Astrocyte of the spinal cord (primary cell): ENCODE measurements at places on chromosomes 3 and 15.

GRCh38 chr15:48954538-48954937, 9.2 kb downstream of the SHC4 start:
- DNase-seq = no peak

GRCh38 chr3:99923873-99924272, 106.2 kb downstream of the CMSS1 start:
- no peak for DNase-seq

DNA sequence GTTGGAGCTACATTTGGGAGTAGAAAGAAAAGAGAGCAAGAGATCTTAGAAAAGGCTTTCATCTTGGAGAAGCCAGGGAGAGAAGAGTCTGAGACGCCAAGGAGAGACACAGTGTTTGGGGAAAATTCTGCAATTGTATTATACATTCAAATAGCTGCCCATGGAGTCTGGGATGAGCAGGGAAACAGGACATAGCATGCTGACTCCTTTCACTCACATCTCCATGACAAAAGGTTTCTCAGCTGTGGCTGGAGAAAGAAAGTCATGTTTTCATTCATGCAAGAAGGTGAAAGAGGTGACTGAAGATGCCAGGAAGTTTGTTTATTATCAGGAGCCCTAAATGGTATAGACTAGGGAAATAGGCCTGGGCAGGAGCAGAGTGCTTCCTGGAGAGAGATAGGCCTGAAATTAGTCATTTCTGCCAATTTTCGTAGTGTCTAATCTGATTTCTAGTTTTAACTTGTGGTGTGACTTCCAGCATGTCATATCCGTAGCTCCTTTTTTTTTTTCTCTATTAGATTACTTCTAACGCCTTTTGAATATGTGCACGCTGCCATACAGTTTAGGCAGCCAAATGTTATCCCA, 34.1 kb downstream of the ACP3 start:
- no peak for DNase-seq

GRCh38 chr15:39501366-39502081, 79.4 kb upstream of the THBS1 start:
- DNase-seq = no peak

- DNase-seq = no peak
Observed at GRCh38 chr3:166052440-166052839, 215.2 kb upstream of the BCHE start.

- DNase-seq = no peak
Observed at GRCh38 chr3:125684199-125684598, 88.9 kb upstream of the OSBPL11 start.

DNA sequence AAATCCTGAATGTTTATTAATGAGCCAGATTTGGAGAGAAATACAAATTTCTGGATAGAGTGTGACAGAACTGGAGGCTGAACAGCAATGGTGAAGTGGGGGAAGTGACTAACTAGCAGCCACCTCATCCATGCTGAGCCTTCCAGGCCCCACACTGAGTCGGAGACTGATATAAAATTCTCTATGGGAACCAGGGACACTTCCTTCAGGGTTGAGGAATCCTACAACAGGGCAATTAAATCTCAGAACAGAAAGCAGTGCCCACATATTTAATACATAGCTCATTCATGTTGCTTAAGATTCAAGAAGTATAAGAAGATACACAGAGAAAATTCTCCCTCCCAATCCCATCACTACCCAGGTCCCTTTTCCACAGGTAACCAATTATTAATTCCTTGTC, 49.3 kb downstream of the HACD2 start:
- DNase-seq = peak; percentile 54

DNA sequence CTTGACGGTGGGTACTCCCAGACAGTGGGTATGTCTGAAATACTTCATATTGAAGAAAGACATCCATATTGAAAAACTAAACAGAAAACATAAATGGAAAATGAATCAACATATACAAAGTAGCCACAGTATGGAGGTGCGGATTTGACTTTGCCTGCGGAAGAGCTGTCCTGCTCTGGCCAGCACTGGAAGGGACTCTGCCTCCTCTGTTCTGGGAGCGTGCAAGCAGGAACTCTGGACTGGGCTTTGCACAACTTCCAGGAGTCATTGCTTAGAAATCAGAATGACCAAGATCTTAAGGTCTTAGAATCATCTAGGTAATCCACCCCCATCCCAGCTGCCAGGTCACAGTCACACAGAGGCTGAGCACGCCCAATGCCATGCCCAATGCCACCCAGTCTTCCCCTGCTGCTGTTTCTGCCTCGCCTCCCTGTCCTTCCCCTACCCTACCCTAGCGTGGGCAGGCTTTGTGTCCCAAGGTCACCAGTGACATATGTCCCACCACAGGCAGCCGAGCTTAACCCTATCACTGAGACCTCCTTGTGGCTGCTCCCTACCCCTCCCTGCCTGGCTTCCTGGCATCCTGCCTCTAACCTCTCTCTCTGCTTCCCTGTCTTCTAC, 36.3 kb downstream of the CDC25A start:
- no peak for DNase-seq

DNA sequence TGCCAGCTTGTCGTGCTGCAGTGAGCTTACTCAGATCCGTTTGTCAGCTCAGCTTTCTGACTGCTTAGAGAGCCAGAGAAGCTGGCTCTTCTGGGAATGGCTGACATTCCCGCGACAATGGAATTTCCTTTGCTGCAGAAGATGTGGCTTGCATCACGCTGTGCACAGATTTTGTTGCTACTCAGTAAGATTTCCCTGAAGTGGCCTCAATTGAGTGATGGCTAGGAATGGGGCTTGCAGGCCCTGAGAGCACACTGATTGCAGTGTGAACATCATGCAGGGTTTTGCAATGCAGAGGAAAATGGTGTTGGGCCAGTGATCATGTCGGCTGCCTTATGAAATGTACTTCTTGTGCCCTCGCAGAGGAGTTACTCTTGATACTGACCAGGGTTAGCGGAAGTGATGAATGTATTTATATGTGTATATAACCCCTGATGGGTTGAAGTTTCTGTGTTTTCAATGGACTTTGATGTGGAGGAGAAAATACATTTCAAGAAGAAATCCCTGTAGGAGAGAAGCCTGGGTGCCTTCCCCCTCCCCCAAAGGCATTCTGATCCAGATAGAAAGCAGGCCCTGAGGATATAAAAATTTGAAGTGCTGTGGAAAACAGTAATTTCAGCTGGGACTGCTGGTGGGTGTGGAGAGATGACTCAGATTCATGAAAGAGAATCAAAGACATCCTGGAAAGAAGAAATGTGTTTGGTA, 102.5 kb upstream of the PDZRN3 start:
- peak; percentile 95 for DNase-seq

- DNase-seq = no peak
Observed at GRCh38 chr3:34248352-34248751, 449.9 kb downstream of the PDCD6IP start.

- DNase-seq = no peak
Observed at GRCh38 chr15:31381801-31382712, 55.4 kb downstream of the KLF13 start.

- DNase-seq = no peak
Observed at GRCh38 chr3:13028010-13028821, 45.0 kb downstream of the IQSEC1 start.

- DNase-seq = no peak
Observed at GRCh38 chr15:73293773-73294172, 75.0 kb downstream of the HCN4 start.

DNA sequence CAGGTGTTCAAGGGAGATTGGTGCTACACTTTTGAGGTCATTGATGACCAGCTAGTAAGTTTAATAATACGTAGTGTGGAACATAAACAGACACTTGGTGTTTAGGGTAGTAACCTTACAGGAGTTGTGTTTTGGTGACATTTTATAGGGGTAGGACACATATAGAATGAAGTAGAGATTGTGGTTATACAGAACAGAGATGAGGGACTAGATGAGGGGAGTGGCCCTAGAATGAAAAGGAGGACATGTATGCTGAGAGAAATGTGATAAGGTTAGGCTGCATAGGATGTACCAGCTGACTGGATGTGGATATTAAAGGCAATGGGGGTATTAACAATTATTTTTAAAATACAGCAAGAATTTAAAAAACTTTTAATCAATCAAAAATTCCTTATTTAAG, 8.0 kb downstream of the MBNL1 start:
- no peak for DNase-seq

DNA sequence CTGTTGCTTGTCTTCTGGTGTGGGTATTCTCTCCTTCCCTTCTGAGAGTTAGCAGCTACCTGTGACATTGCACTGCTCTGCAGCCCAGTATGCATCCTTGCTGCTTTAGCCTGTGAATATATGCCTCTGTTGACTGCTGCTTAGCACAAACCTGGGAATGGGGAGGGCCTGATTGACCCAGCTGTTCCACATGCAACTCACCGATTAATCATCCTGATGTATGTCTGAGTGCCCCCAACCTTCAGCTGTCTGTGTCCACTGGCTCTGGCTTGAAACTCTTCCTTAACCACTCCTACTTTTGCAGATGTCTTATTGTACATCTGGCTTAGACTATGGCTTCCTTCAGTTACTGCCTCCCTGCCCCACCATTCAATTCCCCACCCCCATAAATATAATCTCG, 119.1 kb downstream of the RASA2 start:
- no peak for DNase-seq

DNA sequence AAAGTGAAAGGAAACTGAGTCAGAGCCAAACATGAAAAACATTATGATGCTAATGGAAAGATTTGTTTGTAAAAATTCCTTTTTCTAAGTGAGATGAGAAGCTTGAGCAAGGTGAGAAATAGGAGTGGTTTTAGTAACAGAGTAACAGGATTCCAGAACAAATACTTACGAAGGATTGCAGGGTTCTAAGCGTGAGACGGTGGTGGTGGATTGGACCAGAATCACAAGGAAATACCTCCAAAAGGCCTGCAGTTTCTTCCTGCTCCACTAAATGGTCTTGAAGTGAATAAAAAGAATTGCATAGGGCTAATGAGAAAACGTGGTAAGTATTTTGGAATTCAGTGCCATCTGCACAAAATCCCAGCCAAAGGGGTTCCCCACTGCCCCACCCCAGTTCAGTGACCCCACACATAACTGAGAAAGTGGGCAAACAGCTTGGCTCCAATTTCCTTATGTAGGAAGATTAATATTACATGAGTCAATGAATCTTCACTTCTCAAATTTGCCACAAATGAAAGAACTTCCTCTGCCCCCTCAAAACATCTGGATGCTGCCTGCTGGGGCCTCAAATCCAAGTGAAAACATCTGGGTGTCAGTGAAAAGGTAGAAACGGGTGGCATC, 283.8 kb upstream of the NR2F2 start:
- no peak for DNase-seq

DNA sequence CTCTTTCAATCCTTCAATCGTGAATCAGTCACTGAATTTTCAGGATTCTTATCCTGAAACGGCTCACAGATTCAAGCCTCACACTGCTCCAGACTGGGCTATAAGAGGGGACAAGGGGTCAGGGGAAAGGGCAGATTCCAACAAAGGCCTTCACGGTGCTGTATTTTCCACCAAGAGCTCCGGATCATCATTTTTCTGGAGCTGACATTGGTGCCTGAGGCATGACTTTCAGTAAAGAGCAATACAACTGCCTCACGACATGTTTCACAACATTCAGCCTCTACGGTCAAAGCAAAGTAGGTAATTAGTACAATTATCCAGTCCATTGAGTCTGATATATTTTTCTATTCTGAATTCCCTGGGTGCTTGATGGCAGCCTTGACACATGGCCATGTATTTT, 185.0 kb upstream of the PRICKLE2 start:
- no peak for DNase-seq

- DNase-seq = no peak
Observed at GRCh38 chr3:128609294-128609693, 41.3 kb downstream of the RPN1 start.

DNA sequence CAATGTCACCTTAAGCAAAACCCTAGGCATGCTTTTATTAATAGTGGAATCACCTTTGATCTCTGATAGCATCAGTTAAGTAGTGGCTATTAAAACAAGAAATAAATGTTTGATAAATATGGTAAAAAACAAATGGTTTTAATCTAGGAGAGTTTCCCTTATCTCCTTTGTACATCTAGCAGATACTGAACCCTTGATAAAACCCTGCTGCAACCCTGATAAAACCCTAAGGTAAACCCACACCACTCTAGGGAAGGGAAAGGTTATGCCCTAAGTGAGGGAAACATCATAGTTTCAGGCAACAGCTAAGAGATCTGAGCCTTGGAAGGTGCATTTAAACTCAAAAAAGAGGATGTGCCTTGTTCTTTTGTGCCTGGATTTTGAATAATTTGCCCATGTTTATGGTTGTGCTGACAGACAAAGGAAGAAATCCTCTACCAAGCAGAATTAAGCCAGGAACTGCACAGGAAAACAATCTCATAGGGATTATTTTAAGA, 309.7 kb downstream of the FGF12 start:
- no peak for DNase-seq

GRCh38 chr3:61530355-61530754, 31.0 kb upstream of the PTPRG start:
- peak; percentile 41 for DNase-seq

DNA sequence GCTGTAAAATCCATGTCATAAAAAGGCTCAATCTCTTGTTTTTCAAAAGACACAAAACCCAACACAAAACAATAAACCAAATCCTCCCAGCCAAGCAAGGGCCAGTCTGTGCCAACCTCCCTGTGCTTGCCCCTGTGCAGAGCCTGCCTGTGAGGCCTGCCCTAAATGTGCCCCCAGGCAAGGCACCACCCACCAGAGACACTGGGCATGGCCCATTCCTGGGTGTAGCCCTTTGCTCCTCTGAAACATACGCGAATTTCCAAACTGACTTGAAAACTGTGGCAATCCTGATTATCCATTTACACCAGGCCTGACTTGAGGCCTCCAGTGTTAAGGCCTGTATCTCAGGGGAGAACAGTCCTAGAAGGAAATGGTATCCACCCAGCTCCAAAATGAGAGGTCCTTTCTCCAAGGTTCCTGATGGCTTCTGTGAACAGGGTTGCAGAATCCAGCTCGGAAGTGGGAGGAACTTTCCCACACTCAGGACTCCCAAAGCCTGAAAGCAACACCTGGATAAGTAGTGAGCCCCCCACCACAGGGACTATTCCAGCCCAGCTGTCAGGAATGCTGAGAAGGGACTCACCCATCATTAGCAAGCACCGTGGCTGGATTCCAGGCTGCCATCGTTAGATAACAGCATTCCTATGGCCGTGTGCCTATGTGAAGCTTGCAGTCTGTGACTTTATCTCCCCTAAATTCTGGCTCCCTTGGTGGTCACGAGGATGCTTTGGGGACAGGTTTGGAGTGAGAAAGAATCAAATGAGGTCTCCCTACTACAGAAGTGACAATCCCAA, 61.8 kb downstream of the CACNA2D2 start:
- no peak for DNase-seq

- DNase-seq = no peak
Observed at GRCh38 chr3:102004561-102004960, 155.2 kb downstream of the NFKBIZ start.

GRCh38 chr15:51229907-51230330, 108.5 kb downstream of the CYP19A1 start:
- peak; percentile 30 for DNase-seq
